ENCODE measurements at places on chromosomes 3 and 15.

GRCh38 chr15:38945551-38946298, 381.1 kb upstream of the RASGRP1 start:
- DNase-seq = no peak

- no peak for DNase-seq
These were observed 3.8 kb downstream of the IVD start for GRCh38 chr15:40409366-40409765.

- DNase-seq = no peak
These were observed 11.7 kb upstream of the UTS2B start for GRCh38 chr3:191342006-191342405.

DNA sequence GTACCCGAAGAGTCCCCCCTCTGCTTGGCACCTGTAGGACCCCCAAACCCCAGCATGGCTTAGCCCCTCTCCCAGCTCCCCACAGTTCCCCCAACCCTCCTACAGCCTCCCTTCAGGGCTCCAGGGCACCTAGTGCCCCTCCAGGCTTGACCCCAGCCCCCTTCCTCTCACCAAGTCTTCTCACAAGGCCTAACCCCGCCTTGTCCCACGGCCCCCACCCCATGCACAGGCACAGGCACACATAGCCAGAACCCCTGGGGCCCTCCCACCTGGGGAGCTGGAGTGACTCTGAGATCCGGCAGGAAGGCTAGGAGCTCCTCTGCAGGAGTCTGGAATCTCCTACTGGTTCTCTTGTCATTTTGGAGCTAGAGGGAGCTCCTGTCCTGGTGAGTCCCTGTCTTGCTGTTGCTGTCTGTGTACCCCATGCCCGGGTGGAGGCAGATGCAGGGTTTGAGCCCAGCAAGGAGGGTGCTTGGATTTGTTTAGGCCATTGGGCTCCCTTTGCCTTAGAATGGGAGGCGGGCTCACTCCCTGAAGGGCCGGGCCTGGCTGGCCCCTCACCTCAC, 39.6 kb downstream of the KLF13 start:
- no peak for DNase-seq

- no peak for DNase-seq
These were observed 53.5 kb downstream of the TFDP2 start for GRCh38 chr3:142095841-142096240.

GRCh38 chr3:58899159-58899952, 150.5 kb downstream of the CFAP20DC start:
- no peak for DNase-seq

DNA sequence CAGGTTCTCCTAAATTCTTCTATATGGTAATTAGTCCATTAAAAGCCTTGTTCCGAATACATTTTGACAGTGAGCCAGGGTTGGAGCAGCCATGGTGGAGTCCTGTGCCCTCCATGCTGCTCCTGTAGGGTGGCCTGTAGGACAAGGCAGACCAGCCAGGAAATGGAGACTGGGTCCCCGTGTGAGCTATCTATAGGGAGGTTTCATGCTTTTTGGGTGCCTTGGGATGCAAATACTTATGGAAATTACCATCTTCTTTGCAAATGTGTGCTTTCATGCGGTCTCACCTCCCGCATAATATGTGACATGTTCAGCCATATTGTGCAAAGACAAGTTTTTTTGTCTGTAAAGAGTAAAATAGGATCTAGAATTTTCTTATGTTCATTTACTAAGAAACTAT, 58.0 kb upstream of the FURIN start:
- no peak for DNase-seq

DNA sequence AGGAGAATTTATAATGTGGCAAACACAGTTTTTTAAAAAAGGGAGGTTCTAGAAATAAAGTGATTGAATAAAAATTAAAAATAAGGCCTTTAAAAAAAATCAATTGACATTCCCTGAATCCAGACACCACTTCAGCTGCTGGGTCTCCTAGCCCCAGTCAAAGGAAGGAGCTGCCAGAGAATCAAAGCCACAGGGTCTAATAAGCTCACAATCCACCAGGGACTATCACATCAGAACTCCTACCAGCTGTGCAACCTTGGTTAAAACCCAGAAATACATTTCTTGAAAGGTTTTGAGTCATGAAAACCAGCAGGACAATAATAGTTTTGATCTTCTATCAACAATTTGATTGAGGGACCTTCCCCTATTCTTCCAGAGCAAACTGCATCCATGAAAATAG, 134.5 kb downstream of the MECOM start:
- no peak for DNase-seq

DNA sequence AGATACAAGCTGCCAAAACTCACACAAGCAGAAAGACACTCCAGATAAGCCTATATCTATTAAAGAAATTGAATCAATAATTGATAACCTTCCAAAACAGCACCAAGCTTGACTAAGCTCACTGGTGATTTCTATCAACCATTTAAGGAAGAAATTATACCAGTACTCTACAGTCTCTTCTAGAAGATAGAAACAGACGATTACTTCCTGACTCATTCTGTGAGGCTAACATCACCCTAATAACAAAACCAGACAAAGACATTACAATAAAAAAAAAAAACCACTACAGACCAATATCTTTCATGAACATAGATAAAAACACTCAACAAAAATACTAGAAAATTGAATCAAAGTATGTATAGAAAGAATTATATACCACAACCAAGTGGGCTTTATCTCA, 20.2 kb downstream of the CHDH start:
- DNase-seq = no peak

DNA sequence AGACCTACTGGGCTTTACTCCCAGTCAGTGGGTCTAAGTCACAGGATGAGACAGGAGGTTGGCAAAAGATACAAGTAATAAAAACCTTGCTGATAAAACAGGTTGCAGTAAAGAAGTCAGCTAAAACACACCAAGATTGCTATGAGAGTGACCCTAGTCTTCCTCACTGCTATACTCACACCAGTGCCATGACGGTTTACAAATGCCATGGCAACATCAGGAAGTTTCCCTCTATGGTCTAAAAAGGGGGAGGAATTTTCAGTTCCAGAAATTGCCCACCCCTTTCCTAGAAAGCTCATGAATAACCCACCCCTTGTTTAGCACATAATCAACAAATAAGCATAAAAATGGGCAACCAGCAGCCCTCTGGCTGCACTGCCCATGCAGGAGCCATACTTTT, 966.7 kb upstream of the ROBO1 start:
- DNase-seq = no peak

- DNase-seq = no peak
These were observed 122.2 kb upstream of the WNT5A start for GRCh38 chr3:55609230-55609827.

DNA sequence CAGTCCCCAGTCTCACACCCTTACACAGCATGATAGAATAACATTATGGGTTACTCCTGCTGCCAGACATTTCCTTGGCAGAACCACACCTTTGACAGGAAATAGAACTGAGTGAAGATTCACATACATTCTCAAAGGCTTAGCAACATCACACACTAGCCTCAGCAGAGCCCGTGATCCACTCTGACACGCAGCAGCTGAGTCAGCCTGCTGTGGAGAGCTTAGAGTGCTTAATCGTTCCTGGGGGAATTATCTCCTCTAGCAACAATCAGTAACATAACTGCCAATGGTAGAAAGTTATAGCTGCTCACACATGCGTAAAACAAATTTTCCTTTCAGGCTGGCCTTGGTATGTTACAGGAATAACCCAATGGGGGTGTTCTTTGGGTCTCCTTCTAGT, 382.1 kb downstream of the GAP43 start:
- DNase-seq = no peak
